Activated effector memory CD4-positive, alpha-beta T cell treated with anti-CD3 and anti-CD28 coated beads, Interleukin-2, amount 50 U/mL, for 16 hours (primary cell): ENCODE measurements at places on chromosomes 16 and 17.
A peak's percentile ranks its signal among the peaks of the same experiment; 100 is the strongest.

DNA sequence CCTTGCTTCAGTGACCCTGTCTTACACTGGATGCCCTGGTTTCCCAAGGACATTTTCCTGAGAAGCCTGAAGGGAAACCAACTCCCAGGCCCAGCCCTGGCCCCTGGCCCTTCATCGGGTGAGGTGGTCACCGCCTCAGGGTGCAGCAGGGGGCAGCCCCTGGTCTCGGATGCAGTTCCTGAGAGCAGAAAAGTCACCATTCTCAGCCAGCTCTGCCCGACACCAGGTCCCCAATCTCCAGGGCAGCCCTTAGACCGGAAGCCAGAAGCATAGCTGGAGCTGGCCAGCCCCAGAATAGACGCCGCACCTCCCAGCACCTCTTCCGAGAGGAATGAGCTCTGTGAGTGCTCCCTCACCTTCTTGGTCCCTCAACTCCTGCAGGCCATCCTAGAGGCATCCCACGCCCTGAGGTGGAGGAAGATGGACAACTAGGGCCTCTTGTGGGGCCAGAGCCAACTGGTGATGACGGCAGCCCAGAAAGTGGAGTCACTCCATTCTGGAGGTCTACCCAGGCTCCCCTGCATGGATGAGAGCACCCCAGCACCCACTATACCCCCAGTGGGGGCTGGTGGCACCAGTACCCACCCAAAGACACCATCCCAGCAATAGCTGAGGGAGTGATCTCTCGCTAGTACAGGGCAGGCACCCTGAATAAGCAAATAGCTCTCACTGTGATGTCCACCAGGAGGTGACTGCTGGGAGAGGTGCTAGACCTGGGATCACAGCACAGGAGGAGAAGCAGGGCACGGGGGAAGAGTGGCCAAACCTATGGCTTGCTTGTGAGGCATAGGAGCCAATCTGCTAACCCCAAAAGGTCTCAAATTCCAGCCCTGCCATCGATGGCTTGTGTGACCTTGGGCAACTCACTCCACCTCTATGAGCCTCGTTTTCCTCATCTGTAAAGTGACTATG is 56.2 kb downstream of the TK2 start:
- DNase-seq, result no peak

DNA sequence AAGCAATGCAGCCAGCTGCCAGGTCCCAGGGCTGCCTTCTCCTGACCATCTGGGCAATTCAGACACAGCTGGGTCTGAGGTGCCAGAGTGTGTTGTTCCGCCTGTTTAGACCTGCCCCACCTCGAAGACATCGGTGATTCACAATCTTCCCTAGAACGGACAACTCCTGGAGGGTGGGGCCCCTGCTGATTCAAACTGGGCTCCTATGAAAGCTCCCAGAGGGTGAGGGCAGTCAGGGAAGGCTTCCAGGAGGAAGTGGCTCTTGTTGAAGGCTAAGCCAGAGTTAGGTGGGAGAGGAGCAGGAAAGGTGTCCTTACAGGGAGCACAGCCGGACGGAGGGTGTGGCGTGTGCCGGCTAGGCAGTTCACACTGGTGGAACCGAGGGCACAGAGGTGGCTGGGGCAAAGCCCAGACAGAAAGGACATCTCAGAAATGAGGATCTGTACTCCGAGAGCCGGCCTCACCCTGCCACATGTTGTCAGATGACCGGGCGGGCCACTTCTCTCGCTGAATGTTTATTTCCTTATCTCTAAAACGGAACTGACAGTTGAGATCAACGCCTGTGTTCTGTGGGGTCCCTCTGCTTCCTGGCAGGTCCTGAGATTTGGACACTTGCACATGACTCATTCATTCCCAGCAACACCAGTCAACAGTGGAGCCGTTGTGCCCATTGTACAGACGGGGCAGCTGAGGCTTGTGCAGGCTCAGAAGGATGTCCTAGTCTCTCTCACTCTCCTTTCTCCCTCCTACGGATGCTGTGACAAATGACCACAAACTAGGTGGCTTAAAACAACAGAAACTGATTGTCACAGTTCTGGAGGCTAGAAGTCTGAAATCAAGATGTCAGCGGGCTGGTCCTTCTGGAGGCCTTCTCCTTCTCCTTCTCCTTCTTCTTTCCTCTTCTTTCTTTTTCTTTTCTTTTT is 26.9 kb upstream of the LITAF start:
- DNase-seq, result no peak

DNA sequence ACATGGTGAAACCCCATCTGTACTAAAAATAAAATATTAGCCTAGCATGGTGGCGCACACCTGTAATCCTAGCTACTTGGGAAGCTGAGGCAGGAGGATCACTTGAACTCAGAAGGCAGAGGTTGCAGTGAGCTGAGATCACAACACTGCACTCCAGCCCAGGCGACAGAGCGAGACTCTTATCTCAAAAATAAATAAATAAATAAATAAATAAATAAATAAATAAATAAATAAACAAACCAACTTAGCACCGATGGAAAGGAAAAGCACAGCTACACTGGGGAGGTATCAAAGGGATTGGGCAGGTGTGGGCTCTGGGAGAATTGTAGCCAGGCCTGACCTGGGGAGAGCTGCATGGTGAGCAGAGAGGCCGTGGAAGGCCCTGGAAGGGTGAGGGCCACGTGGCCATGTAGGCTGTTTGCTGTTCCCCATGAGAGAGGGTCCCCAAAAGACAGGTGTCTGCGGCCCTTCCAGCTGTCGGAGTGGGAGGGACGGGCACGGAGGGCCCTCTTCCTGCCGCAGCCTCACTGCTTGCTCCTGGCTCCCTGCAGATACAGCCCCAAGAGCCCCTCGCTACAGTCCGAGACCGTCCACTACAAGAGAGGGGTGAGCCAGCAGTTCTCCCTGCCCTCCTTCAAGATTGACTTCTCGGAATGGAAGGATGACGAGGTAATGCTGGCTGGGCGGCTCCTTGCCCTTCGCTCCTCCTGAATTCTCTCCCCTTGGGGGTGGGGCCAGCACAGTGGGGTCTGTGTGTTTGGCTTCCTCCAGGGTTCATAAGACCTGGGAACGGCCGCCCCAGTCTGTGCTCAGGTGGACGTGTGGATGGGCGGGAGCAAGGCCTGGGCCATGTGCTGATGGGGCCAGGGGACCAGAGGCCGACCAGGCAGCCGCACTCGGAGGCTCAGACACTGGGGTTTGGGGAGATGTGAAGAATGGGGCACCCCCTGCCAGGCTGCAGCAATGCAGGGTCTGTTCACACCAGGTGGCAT is 32.4 kb downstream of the MGRN1 start:
- no peak for DNase-seq

DNA sequence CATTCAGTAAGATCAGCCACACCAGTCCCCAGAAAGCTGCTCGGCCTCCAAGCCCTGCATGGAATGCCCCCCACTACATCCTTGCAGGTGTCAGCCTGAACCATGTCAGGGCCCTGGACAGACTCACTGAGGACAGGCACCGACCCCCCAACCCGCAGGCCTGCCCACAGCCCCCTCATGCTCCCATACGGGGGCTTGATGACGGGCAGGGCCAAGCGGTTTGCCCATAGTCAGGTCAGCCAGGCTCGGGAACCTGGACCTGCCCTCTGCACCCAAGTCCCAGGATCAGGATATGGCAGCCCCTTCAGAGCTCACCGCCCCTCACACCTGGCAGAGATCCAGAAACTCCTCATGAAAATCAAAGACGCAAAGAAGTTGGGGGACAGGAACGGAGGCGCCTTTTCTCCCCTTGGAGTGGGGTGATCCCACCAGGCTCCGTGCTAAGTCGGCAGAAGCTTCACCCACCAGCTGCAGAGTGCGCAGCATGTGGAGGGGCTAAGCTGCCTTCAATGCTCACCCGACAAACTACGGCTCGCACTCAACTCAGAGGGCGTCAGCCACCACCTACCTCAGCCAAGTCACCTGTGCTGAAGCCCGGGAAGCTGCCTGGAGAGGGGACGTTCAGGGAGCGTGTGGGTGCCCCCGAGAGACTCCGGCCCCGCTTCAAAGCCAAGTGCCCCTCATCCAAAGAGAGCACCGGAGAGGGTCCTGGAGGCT is 26.5 kb downstream of the GNPTG start:
- DNase-seq, result no peak

DNA sequence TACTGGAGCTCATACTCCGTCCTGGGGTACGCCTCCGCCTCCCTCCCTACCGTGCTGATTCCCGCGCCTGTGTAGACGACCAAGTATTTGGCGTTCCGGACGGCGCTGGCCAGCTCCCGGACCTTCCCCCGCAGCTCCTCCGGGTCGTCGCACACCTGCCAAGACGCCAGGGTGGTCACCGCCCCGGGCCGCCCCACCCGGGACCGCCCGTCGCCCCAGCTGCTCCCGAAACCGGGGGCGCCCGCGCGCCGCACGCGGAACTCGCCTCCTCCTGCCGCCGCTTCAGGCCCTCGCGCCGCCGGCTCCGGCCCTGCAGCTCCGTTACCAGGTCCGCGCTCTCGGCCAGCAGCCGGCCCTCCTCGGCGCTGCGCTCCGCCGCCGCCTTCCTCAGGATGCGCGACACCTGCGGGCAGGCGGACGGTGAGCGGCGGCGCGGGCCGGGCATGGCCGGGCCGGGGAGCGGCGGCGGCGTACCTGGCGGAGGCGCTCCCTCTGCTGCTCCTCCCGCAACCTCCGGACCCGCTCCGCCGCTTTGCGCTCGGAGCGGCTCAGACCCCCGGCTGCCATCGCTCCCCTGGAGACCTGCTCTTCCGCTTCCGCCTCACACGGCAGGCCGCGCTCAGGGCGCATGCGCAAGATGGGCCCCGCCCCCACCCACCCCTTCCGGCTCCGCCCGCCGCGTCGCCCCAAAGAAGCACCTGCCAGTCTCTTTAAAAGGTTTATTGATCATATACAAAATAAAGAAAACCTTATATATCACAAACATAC is at the start of gene SIRT7:
TSS of gene SIRT7 (minus strand) at position 612 of the 768 bp plus-strand sequence. CDS start at position 567, 45 bp downstream.
- peak; percentile 93 for DNase-seq

- no peak for DNase-seq
Measured at GRCh38 chr17:4583206-4583605, 1.1 kb upstream of the SMTNL2 start.

DNA sequence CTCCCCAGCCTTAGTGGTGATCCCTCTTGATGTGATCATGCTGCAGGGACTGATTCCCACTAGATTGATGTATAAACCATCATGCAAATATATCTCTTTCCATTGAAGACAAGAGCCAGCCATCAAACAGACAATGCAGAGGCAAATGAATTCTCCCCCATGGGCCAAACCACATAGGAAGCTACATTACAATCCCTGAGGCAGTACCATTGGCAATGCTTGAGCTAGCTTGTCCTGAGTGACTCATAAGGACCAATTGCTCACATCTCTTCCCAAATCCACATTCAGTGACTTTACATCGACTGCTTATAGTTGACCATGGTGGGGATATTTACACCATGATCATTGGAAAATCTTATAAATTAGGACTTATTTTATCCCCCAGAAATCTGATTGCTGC is 242.2 kb downstream of the SHISA9 start:
- DNase-seq, result no peak

DNA sequence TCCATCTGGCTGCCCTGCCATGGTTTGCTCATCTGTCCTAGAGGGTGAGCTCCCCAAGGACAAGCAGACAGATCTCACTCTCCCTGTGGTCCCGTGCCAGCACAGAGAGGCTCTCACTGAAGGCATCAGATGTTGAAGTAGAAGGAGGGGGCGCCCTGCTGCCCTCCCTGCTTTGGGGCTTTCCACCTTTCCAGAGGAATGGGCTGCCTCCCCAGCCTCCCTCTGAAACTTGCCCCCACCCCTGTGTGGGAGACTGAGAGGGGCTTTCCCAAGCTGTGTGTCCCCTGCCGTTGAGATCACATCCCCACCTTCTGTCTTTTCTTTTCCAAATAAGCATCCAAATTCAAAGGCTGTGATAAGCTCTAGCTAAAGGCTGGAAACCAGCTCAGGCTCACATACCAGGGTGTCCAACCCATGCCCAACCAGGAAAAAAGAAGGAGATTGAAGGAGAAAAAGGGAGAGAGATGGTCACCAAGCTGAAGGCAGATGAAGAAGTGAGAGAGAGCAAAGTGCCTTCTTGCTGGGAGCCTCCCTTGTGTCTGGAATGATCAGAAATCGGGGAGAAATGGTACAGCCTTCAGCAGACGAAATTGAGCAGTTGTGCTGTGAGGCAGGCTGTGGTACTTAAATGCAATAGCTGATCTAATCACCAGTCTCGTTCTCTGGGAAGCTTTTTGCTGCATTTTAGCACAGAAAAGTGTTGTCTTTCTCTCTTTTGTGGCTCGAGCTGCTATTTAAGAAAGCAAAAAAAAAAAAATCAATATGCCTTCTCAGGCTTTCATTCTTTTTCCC is 145.9 kb upstream of the LHX1 start:
- no peak for DNase-seq

GRCh38 chr16:66434619-66435430 is 7.7 kb downstream of the BEAN1 start:
- no peak for DNase-seq

- peak; percentile 66 for DNase-seq
Measured at GRCh38 chr16:24668481-24669061, 60.9 kb upstream of the TNRC6A start.

DNA sequence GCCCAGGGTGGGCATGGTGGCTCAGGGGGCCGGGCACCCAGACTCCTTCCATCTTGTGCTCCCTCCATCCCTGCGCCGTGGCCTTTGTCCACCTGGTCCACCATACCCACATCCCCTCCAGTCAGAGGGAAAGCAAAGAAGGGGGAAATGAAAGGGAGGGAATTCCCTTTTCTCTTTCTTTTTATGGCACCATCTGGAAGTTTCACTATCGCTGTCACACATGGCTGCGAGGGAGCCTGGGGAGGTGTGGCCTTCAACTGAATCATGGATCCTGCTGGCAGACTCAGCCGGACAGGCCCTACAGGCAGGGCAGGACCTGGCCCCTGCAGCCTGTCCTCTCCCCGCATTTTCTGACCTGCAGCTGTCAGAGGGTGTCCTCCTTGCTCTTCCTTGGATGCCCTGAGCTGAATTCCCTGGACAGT is 6.2 kb downstream of the SLC12A3 start:
- DNase-seq, result no peak

DNA sequence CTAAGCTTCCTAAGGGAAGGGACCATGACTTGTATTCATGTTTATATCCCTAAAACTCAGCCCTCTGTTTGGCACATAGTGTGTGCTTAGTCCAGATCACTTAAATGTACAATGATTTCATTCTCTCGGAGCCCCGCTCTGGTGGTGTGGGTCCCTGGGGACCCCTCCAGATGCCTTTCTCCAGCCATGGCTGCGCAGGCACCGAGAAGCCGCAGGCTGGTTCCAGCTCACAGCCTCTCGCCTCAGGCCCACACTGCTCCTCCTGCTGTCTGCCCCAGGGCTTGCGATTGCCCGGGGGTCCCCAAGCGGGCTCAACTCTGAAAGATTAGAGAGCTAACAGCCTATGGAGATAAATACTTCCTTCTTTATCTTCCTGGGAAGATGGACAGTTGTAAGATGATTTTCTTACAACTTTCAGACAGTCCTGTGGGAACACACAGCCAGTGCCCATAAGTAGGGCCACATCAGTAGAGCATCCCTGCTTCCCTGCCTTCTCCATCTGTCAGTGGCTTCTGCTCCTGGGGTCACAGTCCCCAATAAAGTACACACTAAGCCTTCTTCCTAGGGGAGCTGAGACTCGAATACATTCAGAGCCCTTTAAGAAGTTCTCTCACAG is 66.2 kb downstream of the CENPV start:
- no peak for DNase-seq

GRCh38 chr17:73782641-73783381 is 138.6 kb upstream of the SDK2 start:
- DNase-seq, result no peak

GRCh38 chr17:6423931-6424330 is 11.0 kb downstream of the AIPL1 start:
- no peak for DNase-seq

- DNase-seq, result peak; percentile 89
Measured at GRCh38 chr16:72832621-72833248, 215.2 kb downstream of the ZFHX3 start.

- no peak for DNase-seq
Measured at GRCh38 chr16:78127130-78127529, 27.7 kb downstream of the WWOX start.

- no peak for DNase-seq
Measured at GRCh38 chr16:86768228-86768791, 190.0 kb downstream of the FOXL1 start.
